ENCODE measurements at places on chromosomes 1 and 21.

DNA sequence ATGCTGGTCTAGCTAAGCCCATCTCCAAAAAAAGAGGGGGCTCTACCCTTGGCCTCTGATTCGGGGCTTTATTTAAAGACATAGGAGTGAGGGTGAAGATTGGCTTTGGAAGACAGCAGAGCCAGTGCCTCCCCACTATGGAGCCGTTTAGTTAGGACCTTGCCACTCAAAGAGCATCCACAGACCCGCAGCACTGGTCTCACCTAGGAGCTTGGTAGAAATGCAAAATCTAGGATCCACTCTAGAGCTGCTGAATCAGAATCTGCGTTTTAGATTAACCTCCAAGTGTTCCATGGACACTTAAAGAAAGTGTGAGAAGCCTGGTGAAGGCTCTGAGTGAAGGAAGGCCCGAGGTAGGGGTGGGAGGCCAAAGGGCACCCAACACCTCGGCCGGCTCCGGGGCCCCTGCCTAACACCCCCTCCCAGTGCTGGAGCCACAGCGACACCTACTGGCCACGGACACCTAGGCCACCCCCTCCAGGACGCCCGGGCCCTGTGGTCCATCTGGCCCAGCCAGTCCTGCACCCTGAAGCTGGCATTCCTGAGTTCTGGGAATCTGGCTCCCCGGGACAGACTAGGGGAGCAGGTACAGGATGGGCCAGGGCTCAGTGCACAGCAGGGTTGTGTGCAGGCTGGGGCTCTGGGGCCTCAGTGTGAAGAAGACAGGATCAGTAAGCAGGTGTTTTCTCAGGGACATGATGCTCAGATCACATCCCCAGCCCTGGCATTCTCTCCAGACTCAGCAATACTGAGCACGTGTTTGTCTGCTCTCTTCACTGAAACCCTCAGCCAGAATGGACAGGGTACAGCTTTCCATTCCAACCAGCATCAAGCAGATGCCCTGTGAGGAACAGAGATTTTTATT, 79.2 kb downstream of the TMEM53 start:
- DNase-seq = peak; percentile 34

DNA sequence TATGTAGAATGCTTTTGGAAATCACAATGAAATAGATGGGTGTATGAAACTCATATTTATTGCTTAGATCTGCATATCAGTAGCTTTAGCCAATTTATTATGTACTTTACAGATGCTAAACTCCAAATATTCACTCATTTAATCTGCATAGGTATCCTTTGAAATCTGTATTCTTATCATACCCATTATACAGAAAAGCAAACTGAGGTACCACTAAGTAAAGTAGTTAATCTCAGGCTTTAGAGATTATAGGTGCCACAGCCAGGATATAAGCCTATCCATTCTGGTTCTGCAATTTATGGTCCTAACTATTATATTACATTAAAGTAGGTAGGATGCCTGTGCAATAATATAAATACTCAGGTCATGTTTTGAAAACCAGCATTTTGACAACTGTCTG, 369.4 kb downstream of the NCAM2 start:
- DNase-seq = no peak

DNA sequence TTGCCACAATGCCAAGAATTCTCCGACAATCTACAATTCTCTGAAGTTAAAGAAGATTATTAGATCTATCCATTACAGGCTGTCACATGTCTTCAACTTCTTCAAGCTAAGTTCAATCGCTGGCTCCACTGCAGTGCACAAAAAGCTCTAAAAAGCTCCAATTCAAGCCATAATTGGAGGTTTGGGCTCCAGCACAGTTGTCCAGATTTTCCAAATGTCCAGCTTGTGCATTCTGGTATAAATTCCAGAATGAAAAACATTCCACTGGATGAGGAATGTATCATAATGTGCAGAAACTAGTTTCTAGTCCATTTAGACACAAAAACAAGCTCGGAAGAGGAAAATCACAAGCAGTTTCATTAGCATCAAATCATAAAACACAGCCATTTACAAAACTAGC, 138.6 kb downstream of the NRIP1 start:
- DNase-seq = no peak

DNA sequence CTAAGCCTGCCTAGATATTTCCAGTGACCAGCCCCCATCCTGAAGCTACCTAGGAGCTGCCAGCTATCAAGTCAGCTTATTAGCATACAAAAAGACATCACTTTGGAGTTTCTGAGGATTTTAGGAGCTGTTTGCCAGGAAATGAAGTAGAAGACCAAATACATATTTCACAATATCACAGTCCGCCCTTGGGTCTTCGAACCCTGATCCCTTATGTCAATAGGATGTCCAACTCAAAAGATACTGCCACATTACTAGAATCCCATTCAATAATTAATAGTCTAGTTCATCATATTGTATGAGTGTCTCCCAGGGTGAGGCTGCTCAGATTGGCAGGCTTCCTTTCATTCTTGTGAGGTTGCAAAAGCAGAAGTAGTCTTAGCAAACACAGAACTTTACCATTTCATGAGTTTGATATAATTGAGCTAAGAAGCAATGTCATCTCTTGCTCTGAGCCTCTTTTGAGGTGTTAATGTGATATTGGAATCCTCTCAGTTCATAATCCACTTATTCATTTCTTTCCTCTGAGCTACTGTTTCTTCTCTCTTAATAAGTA, 13.6 kb downstream of the IPO9 start:
- DNase-seq = no peak

DNA sequence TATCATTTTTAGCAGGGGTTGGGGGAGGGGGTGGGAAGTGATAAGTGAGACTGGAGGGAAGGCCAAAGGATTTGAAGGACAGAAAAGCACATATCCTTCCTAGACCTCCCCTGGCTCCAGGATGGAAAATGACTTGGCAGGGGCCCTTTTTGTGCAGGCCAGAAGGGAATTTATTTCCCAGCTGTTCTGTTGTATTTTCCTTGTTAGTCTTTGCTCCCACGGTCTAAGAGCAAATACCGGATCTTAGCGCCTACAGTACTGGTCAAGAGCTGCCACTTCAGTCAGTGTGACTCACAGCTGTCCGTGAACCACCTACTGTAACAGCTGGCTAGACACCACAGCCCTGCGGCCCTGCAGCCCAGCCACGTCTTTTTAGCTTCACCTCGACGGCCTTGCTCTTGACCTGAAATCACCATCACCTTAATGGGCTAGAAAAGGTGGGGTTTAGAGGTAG, 51.0 kb upstream of the ERRFI1 start:
- peak; percentile 92 for DNase-seq

DNA sequence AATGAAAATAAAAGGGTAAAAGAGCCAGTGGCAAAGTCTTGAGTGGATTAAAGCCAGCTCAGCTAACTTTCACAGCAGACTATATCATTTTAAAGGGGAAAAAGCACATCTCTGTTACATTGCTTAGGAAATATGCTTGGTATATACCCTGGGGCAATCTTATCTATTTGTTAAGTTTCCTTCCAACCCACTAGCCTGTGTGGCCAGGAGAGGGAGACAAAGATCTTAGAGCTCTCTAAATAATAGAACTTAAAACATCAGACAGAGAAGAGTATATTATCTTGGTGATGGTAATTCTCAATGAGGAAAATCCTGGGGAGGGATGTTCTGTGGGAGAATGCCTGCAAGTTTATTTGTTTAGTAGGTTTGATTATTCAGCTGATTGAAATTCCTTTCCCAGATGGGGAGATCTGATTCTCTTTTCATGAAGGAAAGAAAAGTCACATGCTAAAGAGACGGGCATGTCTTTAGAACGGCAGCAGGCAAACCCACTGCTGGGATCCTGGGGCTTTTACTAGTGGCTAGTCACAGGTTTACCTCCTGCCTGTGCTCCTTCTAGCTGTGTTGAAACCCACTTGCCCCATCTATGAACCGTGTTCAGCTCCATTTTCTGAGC, 3.6 kb downstream of the KCNE2 start:
- DNase-seq = peak; percentile 78

GRCh38 chr1:94339206-94339927, 78.8 kb upstream of the ABCD3 start:
- DNase-seq = no peak

GRCh38 chr1:923991-924655, 400 bp downstream of the SAMD11 start:
- DNase-seq = no peak
